ENCODE measurements at places on chromosomes 5 and 9.

GRCh38 chr9:72460342-72461312 is 60.8 kb upstream of the TMC1 start:
- no peaks in the 10 kb centered on the region for H3K4me1 ChIP-seq
- no peaks in the 10 kb centered on the region for H3K36me3 ChIP-seq
- DNase-seq, result no peak
- H3K27ac ChIP-seq, result no peak overlapping the region
- H3K4me3 ChIP-seq, result no peak overlapping the region

DNA sequence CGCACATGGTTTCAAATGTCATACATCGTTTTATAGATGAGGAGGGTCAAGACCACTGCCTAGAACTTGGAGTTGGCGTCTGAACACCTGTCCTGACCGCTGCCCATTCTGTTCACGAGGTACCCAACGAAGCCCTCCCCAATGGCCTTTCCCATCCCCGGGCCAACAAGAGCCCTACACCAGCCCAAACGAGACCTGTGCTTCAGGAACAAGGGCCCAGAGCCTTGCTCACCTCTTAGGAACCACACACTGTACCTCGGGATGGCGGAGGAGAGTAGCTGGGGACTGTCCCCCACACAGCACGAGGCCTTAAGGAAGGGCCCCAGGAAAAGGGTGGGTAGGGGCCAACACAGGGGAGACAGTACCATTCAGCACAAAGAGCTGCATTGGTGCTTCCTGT is 3.0 kb downstream of the SURF6 start:
- H3K36me3 ChIP-seq, result no peaks in the 10 kb centered on the region
- H3K4me1 ChIP-seq, result peaks cover 5% of the 10 kb centered on the region
- no peak overlapping the region for H3K27ac ChIP-seq
- no peaks in the 10 kb centered on the region for H3K27me3 ChIP-seq

DNA sequence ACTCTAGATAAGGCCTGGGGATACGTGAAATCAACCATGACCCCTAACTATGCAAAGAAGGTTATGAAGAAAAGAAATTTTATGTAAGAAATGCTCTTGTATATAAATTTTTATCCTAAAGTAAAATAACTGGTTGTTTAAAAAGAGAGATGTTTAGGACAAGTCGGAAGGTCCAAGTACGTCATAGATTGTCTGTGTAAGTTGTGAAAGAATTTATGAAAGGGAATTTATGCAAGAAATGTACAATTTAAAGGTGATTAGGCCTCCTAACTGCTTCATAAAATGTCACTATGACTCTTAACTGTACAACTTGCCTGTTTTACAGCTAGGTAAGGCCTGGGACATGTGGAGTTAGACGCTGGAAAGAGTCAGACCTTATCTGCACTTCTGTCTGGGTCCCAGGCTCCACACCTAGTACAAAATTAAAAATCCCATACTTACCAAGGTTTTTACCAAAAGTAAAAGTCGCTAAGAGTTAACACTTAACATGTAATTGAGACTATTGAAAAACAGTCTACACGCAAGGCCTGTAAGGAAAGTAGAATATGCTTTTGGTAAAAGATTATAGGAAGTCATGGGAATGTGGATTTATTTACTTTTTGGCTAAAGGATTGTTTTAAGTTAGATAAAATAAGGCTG is 77.4 kb downstream of the KIAA0825 start:
- no peaks in the 10 kb centered on the region for H3K4me1 ChIP-seq
- H3K4me3 ChIP-seq, result no peak overlapping the region
- H3K27ac ChIP-seq, result no peak overlapping the region
- H3K36me3 ChIP-seq, result no peaks in the 10 kb centered on the region

DNA sequence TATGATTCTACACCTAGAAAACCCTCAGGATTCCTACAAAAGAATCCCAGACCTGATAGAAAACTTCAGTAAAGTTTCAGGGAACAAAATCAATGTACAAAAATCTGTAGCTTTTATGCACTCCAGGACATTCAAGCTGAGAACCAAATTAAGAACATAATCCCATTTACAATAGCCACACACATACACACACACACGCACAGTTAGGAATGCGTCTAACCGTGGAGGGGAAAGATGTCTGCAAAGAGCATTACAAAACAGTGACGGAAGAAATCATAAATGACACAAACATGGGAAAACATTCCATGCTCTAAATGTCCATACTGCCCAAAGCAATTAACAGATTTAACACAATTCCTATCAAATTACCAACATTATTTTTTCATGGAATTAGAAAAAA is 51.4 kb upstream of the CAST start:
- no peaks in the 10 kb centered on the region for H3K36me3 ChIP-seq
- no peaks in the 10 kb centered on the region for H3K4me1 ChIP-seq
- no peak overlapping the region for H3K4me3 ChIP-seq
- no peak for DNase-seq
- no peaks in the 10 kb centered on the region for H3K27me3 ChIP-seq
- no peak overlapping the region for H3K27ac ChIP-seq

- H3K36me3 ChIP-seq, result no peaks in the 10 kb centered on the region
- DNase-seq, result no peak
- H3K27me3 ChIP-seq, result no peaks in the 10 kb centered on the region
- no peak overlapping the region for H3K4me3 ChIP-seq
These were observed 5.1 kb downstream of the LIFR start for GRCh38 chr5:38551030-38552017.

DNA sequence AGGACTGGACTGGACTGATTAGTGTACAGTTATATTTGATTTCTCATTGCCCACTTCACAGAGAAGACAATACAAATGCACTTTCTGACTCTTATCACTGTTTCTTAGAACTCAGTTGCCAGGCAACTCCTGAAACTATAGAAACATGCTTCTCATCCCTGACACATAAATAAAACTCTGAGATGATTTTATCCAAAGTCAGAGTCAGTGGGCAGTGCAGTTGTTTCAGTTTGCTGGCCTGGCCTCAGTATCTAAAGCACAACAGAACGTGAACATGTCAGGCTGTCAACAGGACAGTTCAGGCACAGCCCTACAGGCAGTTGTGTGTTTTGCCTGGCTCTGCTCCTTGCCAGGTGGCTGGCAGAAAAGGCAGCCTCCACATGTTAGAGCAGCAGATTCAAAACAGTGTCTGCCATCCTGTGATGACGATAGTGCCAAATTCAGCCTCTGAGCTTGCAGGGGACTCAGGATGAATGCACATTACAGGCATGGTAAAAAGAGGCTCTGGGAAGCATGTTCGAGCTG is 65.1 kb upstream of the CCDC152 start:
- H3K4me1 ChIP-seq, result peaks cover 3% of the 10 kb centered on the region
- no peaks in the 10 kb centered on the region for H3K36me3 ChIP-seq
- no peak for DNase-seq
- H3K4me3 ChIP-seq, result no peak overlapping the region
- no peaks in the 10 kb centered on the region for H3K27me3 ChIP-seq

DNA sequence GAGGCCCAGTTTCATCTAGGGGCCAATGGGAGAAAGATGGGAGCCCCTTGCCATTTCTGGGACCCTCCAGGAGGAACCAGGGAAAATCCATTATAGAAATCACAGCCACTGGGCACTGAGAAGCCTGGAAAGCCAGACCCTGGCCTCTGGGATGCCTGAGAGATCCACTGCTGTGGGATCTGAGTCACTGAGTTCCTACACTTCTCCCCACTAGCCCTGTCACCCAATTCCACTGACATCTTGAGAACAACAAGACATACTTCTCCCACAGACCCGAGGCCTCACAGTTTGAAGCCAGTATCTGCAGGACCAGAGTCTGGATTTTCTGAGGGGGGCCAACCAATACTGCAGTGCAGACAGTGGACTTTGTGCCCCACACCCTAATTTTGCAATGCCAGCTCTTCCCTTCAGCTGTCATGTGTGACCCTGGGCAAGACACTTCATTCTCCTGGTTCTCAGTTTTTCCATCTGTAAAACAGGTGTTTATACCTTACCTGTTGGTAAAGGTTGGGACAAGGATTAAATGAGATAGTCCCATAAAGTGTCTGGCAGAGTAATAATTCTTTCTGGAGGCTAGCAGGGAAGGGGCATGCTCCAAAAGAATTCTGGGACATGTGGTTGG is 46.5 kb downstream of the CXXC5 start:
- H3K4me3 ChIP-seq, result no peak overlapping the region
- no peak overlapping the region for H3K27ac ChIP-seq
- H3K4me1 ChIP-seq, result peaks cover 21% of the 10 kb centered on the region
- no peaks in the 10 kb centered on the region for H3K27me3 ChIP-seq
- no peaks in the 10 kb centered on the region for H3K36me3 ChIP-seq

- no peaks in the 10 kb centered on the region for H3K27me3 ChIP-seq
- no peak for DNase-seq
- H3K4me1 ChIP-seq, result peaks cover 18% of the 10 kb centered on the region
- no peak overlapping the region for H3K4me3 ChIP-seq
These were observed 27.7 kb upstream of the TNIP1 start for GRCh38 chr5:151108566-151108965.

DNA sequence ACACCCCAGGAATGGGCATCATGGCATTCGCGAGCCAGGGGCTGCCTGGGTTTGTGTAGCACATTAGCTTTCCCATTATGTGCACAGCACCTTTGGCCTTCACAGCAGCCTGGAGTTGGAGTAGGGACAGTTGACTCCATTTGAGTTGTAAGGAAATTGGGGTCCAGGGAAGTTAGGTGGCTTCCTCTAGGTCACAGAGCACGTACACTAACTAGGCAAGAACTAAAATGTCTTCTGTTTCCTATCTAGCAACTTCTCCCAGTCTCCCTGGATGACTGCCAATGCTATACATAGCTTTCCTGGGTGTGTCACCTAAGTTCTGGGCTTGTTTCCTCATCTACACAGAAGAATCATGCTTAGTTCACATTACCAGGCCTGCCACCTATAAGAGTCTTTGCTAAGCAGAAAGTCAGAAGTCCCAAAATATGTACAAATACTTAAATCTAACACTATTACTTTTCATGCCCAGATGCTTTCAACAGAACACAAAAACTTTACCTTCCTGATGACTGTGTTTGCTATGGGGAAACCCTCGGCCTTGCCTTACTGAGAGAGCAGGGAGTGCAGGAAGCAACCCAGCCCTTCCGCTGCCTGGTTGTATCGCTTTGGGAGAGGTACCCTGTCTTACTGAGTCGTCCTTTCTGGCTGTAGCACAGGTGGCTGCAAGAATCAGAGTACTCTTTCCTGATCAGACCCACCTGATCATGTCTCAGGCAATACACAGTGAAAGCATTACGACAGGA is 12.0 kb downstream of the MACROH2A1 start:
- H3K27ac ChIP-seq, result no peak overlapping the region
- no peaks in the 10 kb centered on the region for H3K36me3 ChIP-seq
- DNase-seq, result no peak
- H3K4me3 ChIP-seq, result no peak overlapping the region
- H3K4me1 ChIP-seq, result peaks cover 8% of the 10 kb centered on the region

GRCh38 chr5:52786949-52787599 is 642 bp upstream of the ITGA1 start:
- H3K27ac ChIP-seq, result peak overlapping the region; percentile 79
- no peaks in the 10 kb centered on the region for H3K4me1 ChIP-seq
- no peaks in the 10 kb centered on the region for H3K36me3 ChIP-seq
- peak overlapping the region; percentile 60 for H3K4me3 ChIP-seq
- H3K27me3 ChIP-seq, result no peaks in the 10 kb centered on the region
- DNase-seq, result peak; percentile 42

GRCh38 chr5:174177531-174177930 is 132.0 kb downstream of the NSG2 start:
- no peaks in the 10 kb centered on the region for H3K27me3 ChIP-seq
- no peak overlapping the region for H3K4me3 ChIP-seq
- H3K36me3 ChIP-seq, result no peaks in the 10 kb centered on the region
- H3K27ac ChIP-seq, result no peak overlapping the region
- H3K4me1 ChIP-seq, result peaks cover 1% of the 10 kb centered on the region

GRCh38 chr5:142358121-142358520 is 33.3 kb upstream of the SPRY4 start:
- peaks cover 3% of the 10 kb centered on the region for H3K4me1 ChIP-seq
- no peaks in the 10 kb centered on the region for H3K36me3 ChIP-seq
- H3K4me3 ChIP-seq, result no peak overlapping the region
- no peak for DNase-seq

DNA sequence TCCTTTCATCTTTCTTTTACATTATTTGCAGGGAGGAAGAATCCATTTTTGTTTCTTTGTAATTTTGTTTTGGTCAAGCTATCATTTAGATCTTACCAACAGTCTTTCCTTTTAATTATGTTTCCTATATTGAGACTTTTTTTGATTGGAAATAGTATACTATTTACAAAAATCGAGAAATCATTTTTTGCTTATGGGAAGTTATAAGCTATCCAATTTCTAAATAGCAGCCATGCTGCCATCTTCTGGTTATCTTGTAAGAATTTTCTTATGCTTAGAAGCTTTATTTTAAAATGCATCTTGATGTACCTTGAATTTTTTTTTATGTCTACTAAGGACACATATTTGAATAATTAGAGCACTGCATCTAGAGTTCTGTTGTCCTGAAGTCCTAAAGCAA is 821.2 kb downstream of the PTPRD start:
- no peak overlapping the region for H3K4me3 ChIP-seq
- H3K27ac ChIP-seq, result no peak overlapping the region
- no peaks in the 10 kb centered on the region for H3K27me3 ChIP-seq
- no peaks in the 10 kb centered on the region for H3K4me1 ChIP-seq
- no peaks in the 10 kb centered on the region for H3K36me3 ChIP-seq
- no peak for DNase-seq

GRCh38 chr9:132079391-132080091 is at the start of gene MED27:
Gene MED27, minus strand, starts transcription at chr9:132079867. Its CDS starts 23 bp downstream, at chr9:132079844.
- no peaks in the 10 kb centered on the region for H3K27me3 ChIP-seq
- no peak within 1 kb of the TSS for H3K27ac ChIP-seq
- DNase-seq, result peak; percentile 90
- no peaks in the 10 kb centered on the region for H3K36me3 ChIP-seq
- peak within 1 kb of the TSS; percentile 69 for H3K4me3 ChIP-seq
- H3K4me1 ChIP-seq, result peaks cover 4% of the 10 kb centered on the region

GRCh38 chr5:91129748-91130147 is 253.4 kb downstream of the ARRDC3 start:
- H3K4me1 ChIP-seq, result peaks cover 14% of the 10 kb centered on the region
- H3K27me3 ChIP-seq, result no peaks in the 10 kb centered on the region
- H3K36me3 ChIP-seq, result no peaks in the 10 kb centered on the region
- no peak overlapping the region for H3K4me3 ChIP-seq
- DNase-seq, result no peak

- no peak overlapping the region for H3K4me3 ChIP-seq
- H3K4me1 ChIP-seq, result no peaks in the 10 kb centered on the region
- no peak for DNase-seq
- H3K27ac ChIP-seq, result no peak overlapping the region
These were observed 15.2 kb downstream of the CYSTM1 start for GRCh38 chr5:140189977-140190871.
